Ascending aorta (tissue), 2 donors: ENCODE measurements at places on chromosomes 13 and 19.

DNA sequence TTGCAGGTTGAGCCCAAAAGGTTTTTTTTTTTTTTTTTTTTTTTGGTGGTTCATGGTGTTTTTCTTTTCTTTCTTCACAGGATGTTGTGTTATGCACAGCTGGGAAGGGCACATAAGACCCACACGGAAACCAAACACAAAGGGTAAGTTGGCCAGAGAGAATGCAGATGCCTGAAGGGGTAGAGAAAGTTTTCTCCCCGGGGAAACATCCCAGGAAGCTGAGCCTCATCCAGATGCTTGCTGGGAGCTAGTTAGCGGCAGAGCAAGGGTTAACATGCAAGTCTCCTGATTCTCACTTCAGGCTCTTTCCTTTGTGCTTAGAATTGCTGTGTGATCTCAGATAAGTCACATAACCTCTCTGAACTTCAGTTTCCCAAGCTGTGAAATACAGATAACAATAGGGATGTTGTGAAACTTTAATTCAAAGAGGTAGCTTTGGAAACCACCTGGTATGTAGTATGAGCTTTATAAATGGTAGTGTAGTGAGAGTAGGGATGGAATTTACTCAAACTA lies 3.1 kb downstream of the ADGRE1 start:
- H3K27me3 ChIP-seq, result no peaks in the 10 kb centered on the region
- H3K36me3 ChIP-seq, result no peaks in the 10 kb centered on the region
- DNase-seq, result no peak
- no peak overlapping the region for H3K27ac ChIP-seq
- no peak overlapping the region for H3K4me3 ChIP-seq
- no peaks in the 10 kb centered on the region for H3K4me1 ChIP-seq

DNA sequence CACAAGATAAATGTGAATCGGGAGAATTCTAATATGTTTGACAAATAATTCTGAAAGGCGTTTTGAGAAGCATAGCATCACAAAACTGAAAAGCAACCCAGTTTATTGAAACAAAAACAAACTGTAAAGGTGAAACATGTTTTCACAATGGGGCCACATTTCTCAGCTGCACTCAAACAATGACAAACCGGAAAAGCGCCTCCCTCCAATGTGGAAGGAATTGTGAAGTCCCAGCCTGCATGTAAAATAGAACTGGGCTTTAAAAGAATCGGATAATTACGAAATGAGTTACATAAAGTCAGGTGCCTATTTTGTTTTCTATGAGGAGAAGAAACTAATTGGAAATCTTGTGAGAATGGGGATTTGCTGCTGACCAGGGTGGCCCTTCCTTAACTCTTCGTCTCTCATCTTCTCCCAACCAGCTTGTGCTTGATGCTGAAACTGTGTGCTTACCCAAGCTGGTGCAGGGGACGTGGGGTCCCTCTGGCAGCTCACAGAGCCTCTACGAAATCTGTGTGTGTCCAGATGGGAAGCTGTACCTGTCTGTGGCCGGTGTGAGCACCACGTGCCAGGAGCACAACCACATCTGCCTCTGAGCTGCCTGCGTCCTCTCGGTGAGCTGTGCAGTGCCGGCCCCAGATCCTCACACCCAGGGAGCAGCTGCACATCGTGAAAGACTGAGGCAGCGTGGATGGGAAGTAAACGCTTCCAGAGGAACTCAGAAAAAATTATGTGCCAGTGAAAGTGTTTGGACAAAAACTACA lies 109.4 kb downstream of the SACS start:
- no peaks in the 10 kb centered on the region for H3K27me3 ChIP-seq
- H3K4me1 ChIP-seq, result no peaks in the 10 kb centered on the region
- no peak overlapping the region for H3K27ac ChIP-seq
- DNase-seq, result no peak

GRCh38 chr19:2079865-2080301 lies 16.2 kb downstream of the MOB3A start:
- H3K36me3 ChIP-seq, result peaks cover 79% of the 10 kb centered on the region
- no peaks in the 10 kb centered on the region for H3K27me3 ChIP-seq
- no peak for DNase-seq
- H3K27ac ChIP-seq, result no peak overlapping the region
- no peak overlapping the region for H3K4me3 ChIP-seq
- H3K4me1 ChIP-seq, result no peaks in the 10 kb centered on the region

- DNase-seq, result no peak
- no peaks in the 10 kb centered on the region for H3K36me3 ChIP-seq
- H3K27ac ChIP-seq, result no peak overlapping the region
- no peaks in the 10 kb centered on the region for H3K4me1 ChIP-seq
These were observed 133.3 kb downstream of the USP12 start for GRCh38 chr13:27038323-27038722.

DNA sequence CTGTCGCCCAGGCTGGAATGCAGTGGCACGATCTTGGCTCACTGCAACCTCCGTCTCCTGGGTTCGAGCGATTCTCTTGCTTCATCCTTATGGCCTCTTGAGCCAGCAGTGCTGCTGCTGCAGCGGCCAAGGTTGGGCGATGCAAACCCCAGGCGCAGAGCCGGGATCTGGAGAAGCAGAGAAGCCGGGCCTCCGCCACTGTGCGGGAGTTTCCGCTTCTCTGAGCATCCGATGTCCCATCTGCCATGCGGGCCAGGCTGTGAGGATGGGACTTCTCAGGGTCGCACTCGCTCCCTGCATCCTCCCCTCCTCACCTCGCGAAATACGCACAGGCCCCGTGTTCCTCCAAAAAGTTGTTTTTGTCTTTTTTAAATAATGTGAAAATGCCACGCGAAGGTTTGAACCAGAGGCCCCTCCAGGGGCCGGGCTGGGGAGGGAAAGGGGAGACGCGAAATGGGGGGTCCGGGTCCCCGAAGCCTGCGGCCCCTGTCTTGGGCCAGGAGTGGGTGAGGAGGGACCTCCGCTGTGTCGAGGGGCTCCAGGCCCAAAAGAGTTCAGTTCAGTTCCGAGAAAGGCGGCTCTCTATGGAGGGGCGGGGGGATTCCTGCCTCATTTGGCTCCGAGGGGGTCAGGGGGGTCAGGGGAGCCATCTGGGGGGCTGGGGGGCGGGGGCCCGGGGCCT lies 15.9 kb downstream of the CYTH2 start:
- H3K27ac ChIP-seq, result no peak overlapping the region
- no peak for DNase-seq
- H3K36me3 ChIP-seq, result no peaks in the 10 kb centered on the region
- peaks cover 16% of the 10 kb centered on the region for H3K4me1 ChIP-seq
- H3K27me3 ChIP-seq, result no peaks in the 10 kb centered on the region

- peaks cover 50% of the 10 kb centered on the region for H3K36me3 ChIP-seq
- no peak for DNase-seq
- no peaks in the 10 kb centered on the region for H3K4me1 ChIP-seq
These were observed 24.2 kb downstream of the EPN1 start for GRCh38 chr19:55699221-55699620.

GRCh38 chr13:74438901-74439300 lies 304.7 kb upstream of the KLF12 start:
- DNase-seq, result no peak
- H3K27me3 ChIP-seq, result no peaks in the 10 kb centered on the region
- no peak overlapping the region for H3K4me3 ChIP-seq
- H3K36me3 ChIP-seq, result no peaks in the 10 kb centered on the region
- no peak overlapping the region for H3K27ac ChIP-seq

GRCh38 chr13:98173431-98174152 lies 3.5 kb downstream of the RNF113B start:
- no peak overlapping the region for H3K4me3 ChIP-seq
- DNase-seq, result no peak
- peaks cover 15% of the 10 kb centered on the region for H3K4me1 ChIP-seq
- H3K27me3 ChIP-seq, result no peaks in the 10 kb centered on the region
- no peaks in the 10 kb centered on the region for H3K36me3 ChIP-seq
- H3K27ac ChIP-seq, result peak overlapping the region; percentile 23

DNA sequence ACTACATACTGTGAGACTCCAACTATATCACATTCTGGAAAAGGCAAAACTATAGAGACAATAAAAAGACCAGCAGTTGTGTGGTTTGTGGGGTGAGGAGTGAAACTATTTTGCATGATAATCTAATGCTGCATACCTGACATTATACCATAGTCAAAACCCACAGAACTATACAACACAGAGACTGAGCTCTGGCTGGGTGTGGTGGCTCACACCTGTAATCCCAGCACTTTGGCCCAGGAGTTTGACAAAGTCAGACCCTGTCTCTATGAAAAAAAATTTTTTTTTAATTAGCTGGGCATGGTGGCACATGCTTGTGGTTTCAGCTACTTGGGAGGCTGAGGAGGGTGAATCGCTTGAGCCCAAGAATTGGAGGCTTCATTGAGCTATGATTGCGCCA lies 11.9 kb downstream of the ZNF541 start:
- H3K27ac ChIP-seq, result no peak overlapping the region
- H3K4me1 ChIP-seq, result no peaks in the 10 kb centered on the region
- no peaks in the 10 kb centered on the region for H3K36me3 ChIP-seq
- DNase-seq, result no peak
- no peak overlapping the region for H3K4me3 ChIP-seq
- no peaks in the 10 kb centered on the region for H3K27me3 ChIP-seq

DNA sequence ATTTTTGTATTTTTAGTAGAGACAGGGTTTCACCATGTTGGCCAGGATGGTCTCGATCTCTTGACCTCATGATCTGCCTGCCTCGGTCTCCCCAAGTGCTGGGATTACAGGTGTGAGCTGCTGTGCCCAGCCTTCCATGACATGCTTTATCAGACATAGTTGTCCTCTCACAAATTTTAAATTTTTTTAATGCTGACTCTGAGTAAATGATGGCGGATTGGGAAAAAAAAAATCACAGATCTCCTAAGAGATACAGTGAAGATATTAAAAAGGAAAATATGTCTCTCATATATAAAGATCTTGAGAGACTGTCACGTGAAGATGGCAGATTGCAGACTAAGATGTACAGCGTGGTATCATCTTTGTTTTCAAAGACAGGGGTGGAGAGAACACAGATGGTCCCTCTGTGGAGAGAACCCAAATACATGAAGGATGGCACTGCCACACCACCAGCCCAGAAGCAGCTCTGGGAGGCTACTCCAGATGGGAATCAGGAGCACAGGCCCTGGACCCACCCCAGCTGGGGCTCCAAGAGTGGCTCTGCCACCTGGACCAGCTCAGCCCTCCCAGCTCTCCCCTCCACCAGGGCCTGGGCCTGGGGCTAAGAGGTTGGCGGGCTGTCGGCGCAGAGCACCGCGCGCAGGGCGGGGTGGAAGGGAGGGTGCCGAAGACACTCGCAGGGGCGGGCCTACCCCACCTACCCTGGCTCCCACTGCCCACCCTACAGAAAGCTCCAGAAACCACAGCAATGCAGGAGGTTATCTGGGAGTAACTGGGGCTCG lies 20.0 kb upstream of the CCNP start:
- no peaks in the 10 kb centered on the region for H3K4me1 ChIP-seq
- H3K4me3 ChIP-seq, result no peak overlapping the region
- no peak for DNase-seq
- peaks cover 27% of the 10 kb centered on the region for H3K36me3 ChIP-seq
- no peaks in the 10 kb centered on the region for H3K27me3 ChIP-seq

DNA sequence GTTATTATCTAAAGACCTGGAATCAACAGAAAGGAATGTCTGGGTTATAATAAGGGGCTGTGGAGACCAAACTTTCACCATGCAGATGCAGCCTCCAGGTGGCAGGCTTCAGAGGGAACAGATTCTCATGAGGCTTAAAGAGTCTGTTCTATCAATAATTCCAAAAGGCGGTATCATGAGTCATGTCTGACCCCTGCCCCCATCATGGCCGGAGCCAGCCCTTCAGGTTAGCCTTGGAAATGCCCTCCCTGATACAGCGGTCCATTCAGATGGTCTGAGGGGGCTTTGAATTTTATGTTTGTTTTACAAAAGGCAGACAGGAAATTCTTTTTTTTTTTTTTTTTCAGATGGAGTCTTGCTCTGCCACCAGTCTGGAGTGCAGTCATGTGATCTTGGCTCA lies 21.7 kb upstream of the LAMP1 start:
- no peaks in the 10 kb centered on the region for H3K27me3 ChIP-seq
- no peak overlapping the region for H3K27ac ChIP-seq

DNA sequence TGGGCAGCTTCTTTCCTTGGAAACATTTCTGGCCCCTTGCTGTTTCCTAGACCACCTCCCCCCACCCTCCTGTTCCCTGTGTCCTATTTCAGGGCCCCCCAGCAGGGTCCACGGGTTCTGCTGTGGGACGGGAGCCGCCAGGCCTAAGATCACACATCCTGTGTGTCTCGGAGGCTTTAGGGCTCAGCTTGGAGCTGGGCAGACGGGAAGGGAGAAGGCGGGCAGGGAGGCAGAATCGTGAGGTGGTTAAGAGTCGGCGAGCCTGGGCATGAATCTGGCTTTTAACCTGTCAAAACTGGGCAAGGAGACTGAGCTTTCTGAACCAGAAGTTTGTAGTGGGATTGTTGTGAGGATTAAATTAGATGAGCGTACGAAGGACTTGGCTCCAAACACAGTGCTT lies 4.8 kb downstream of the KCNC3 start:
- no peak for DNase-seq
- no peak overlapping the region for H3K27ac ChIP-seq
- peaks cover 3% of the 10 kb centered on the region for H3K4me1 ChIP-seq
- no peaks in the 10 kb centered on the region for H3K36me3 ChIP-seq
- H3K4me3 ChIP-seq, result no peak overlapping the region

GRCh38 chr13:111005808-111006505 lies 91.1 kb upstream of the ANKRD10 start:
- no peaks in the 10 kb centered on the region for H3K4me1 ChIP-seq
- peak overlapping the region; percentile 21 for H3K4me3 ChIP-seq
- no peaks in the 10 kb centered on the region for H3K27me3 ChIP-seq
- no peaks in the 10 kb centered on the region for H3K36me3 ChIP-seq
- no peak for DNase-seq

DNA sequence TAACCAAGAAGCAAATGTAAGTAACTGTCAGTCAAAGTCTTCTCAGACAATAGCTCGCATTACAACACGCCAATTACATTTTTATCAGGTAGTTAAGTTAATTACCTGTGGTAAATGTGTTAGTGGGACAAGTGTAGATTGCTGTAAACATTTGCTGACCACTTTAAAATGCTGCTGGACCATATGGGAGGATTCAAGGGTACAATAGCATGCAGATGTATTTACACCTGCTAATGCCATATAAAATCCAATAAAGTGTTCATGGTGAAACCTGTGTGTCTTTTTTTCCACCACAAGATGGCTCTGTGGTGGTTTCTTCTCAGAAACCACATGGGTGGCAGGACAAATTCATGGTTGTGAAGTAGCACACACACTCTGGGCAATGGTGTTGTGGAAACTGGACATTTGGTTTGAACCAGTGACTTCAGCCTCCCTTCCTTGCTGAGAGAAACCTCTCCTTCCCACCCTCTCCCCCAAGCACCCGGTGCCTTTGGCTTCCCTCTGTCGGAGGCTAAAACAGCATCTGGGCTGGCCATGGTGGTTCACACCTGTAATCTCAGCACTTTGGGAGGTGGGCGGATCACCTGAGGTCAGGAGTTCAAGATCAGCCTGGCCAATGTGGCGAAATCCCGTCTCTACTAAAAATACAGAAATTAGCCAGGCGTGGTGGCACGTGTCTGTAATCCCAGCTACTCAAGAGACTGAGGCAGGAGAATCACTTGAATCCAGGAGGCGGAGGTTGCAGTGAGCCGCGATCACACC lies 18.1 kb upstream of the GTF3A start:
- peaks cover 13% of the 10 kb centered on the region for H3K4me1 ChIP-seq
- no peak overlapping the region for H3K4me3 ChIP-seq
- DNase-seq, result no peak
